Suprapubic skin (tissue), 4 donors: ENCODE measurements at places on chromosomes 16 and 17. TPM values are rescaled to one million over a fixed set of nuclear protein-coding genes. Genes with fewer than 3 reads are reported as not detected.

NKD1 gene
- total RNA-seq: 2.8 TPM

LRRC37B gene
- total RNA-seq: 17.8 TPM

HBQ1 gene
- total RNA-seq: not detected

RAB37 gene
- 0.38 TPM for total RNA-seq

- peaks cover 35% of the 10 kb centered on the region for H3K4me1 ChIP-seq
- H3K36me3 ChIP-seq: no peaks in the 10 kb centered on the region
Observed at GRCh38 chr16:4178468-4179010, 62.3 kb upstream of the ADCY9 start.

DNA sequence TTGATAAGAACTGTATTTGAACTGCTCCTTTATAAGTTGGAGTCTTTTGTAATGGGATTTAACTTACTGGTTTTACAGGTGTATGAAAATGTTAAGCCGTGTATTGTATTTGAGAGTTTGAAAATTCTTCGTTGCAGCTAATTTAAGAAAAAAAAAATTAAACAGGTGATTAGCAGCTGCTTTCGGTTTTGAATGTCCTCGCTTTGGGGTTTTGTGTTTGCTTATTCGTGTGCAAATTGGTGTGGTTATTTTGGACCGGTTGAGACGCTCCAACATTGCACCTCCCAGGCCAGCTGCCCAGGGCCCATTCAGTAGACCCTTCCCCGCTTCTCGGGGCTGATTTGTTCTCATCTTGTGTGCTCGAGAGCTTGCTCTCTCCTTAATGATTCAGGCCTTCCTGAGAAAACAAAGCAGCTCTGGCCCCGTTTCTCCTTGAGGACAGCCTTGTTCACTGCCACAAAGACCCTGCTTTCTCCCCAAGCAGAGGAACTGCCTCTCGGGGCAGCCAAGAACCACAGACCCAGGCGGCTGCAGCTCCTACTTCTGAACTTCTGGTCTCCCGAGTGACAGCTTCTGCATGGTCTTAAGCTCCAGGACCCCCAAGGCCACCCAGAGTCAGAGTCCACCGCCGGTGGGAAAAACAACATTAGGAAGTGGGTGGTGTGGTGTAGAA lies 100.5 kb downstream of the MSI2 start:
- H3K27ac ChIP-seq: peak overlapping the region; percentile 12
- H3K4me3 ChIP-seq: no peak overlapping the region
- H3K4me1 ChIP-seq: peaks cover 12% of the 10 kb centered on the region
- H3K27me3 ChIP-seq: no peaks in the 10 kb centered on the region

DNA sequence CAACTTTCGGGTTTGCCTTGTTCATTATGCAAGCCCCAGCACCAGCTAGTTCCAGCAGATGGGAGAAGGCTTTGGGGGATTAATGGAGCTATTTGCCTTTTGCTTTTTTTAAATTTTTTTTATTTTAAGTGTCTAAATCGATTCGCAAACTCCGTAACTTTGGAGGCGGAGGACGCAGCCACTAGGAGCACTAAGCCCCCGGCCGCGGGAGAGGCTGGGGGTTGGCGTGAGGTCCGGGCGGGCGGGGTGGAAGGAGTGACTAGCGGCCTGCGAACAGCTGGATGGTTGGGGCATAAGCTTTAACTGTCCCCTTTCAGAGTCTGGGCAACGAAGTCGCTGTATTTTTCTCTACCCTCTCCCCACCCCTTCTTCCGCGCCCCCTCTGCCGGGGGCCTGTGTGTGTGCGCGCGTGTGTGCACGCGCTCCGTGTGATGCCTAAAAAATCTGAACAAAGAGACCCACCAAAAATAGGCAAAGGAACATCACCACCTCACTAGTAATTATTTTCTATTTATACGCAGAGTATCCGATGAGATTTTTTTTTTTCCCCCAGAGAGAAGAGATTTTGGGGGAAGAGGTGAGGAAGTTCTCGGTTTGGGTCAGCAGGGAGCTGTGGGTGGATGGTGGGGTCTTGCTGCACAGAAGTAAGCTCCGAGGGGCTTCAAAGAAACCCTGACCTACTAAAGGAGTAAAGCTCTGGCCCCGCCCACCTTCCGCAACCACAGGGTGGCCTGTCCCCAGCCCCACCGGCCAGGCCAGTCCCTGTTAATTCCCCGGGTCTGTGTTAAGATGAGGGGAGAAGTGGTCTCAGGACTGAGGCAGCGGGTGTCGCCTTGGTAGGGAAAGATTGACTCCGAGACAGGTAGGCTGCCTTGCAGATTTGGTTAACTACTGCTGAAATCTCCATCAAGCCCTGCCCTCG lies 2.3 kb downstream of the SHISA9 start:
- H3K27ac ChIP-seq: no peak overlapping the region
- H3K4me3 ChIP-seq: peak overlapping the region; percentile 45
- H3K4me1 ChIP-seq: peaks cover 27% of the 10 kb centered on the region
- no peaks in the 10 kb centered on the region for H3K36me3 ChIP-seq

GRCh38 chr16:1290063-1290501 lies 19.4 kb upstream of the UBE2I start:
- no peak overlapping the region for H3K4me3 ChIP-seq
- peaks cover 87% of the 10 kb centered on the region for H3K27me3 ChIP-seq
- no peaks in the 10 kb centered on the region for H3K36me3 ChIP-seq

DNA sequence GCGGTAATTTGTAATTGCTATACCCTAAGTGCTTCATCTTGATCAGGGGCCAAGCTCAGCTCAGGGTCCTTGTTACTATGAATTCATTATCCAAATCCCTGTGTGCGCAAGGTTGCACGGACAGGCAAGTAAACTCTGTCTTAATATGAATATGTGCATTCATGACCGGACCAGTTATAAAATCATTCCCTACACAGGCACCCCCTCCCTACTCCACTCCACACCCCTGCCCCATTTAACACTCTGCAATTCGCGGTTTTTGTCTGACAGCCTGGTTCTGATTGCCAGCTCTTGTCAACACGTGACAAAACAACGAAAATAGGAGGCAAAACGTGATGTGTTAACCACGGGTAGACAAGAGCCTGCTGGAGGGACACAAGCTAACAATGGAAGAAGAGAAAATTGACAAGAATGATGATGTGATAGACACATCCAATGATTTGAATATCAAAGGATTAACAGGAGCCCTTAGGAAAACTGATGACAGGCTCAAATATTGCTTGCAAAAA lies 76.5 kb downstream of the CACNG3 start:
- H3K4me1 ChIP-seq: no peaks in the 10 kb centered on the region
- no peaks in the 10 kb centered on the region for H3K27me3 ChIP-seq
- no peak overlapping the region for H3K27ac ChIP-seq
- H3K36me3 ChIP-seq: no peaks in the 10 kb centered on the region
- H3K4me3 ChIP-seq: no peak overlapping the region

- H3K36me3 ChIP-seq: no peaks in the 10 kb centered on the region
- no peaks in the 10 kb centered on the region for H3K4me1 ChIP-seq
Observed at GRCh38 chr16:72036098-72036497, 18.2 kb upstream of the HP start.

GRCh38 chr16:57069053-57069452 lies 23.3 kb upstream of the CPNE2 start:
- peaks cover 22% of the 10 kb centered on the region for H3K36me3 ChIP-seq
- no peaks in the 10 kb centered on the region for H3K4me1 ChIP-seq
- no peak for DNase-seq
- H3K27ac ChIP-seq: no peak overlapping the region

- no peaks in the 10 kb centered on the region for H3K27me3 ChIP-seq
- H3K4me1 ChIP-seq: peaks cover 12% of the 10 kb centered on the region
- peak overlapping the region; percentile 64 for H3K4me3 ChIP-seq
Observed at GRCh38 chr16:69424935-69425784, 741 bp downstream of the CYB5B start.

DNA sequence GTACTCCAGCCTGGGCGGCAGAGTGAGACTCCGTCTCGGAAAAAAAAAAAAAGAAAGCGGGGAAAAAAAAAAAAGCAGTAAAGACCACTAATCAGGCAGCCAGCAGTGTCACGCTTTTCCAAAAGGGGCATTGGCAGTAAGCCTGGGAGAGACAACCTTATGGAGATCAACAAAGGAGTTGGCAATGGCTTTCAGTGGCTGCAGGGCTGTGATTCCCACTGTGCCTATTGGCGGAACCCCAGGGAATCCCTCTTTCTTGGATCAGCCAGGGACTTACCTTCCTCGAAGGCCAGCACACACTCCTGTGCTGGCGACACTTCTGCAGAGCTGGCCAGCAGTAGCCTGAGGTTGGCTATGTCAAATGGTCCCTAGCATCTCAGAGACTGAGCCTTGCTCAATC lies 43.2 kb upstream of the ZFHX3 start:
- H3K4me3 ChIP-seq: no peak overlapping the region
- no peak overlapping the region for H3K27ac ChIP-seq
- H3K27me3 ChIP-seq: peaks cover 12% of the 10 kb centered on the region
- no peak for DNase-seq
- no peaks in the 10 kb centered on the region for H3K36me3 ChIP-seq

- no peaks in the 10 kb centered on the region for H3K4me1 ChIP-seq
- H3K27ac ChIP-seq: no peak overlapping the region
- H3K4me3 ChIP-seq: no peak overlapping the region
- peaks cover 14% of the 10 kb centered on the region for H3K27me3 ChIP-seq
- H3K36me3 ChIP-seq: no peaks in the 10 kb centered on the region
Observed at GRCh38 chr17:49038138-49038537, 41.0 kb downstream of the IGF2BP1 start.

DNA sequence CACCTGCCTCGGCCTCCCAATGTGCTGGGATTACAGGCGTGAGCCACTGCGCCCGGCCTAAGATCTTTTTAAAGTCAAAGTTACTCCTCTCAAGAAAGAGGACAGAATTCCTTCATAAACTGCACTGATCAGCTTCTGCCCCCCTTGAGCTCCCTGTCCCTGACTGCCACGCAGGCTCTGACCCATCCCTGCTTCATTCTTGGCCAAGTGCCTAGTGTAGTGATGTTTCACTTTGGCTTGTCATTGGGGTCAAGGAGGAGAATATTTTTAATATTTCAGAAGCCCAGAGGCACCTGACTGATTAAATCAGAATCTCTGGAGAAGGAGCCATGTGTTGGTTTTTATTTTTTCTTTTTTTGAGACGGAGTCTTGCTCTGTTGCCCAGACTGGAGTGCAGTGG lies 9.1 kb downstream of the MRM1 start:
- peaks cover 11% of the 10 kb centered on the region for H3K4me1 ChIP-seq
- peaks cover 4% of the 10 kb centered on the region for H3K36me3 ChIP-seq
- no peak overlapping the region for H3K27ac ChIP-seq
- no peak overlapping the region for H3K4me3 ChIP-seq

DNA sequence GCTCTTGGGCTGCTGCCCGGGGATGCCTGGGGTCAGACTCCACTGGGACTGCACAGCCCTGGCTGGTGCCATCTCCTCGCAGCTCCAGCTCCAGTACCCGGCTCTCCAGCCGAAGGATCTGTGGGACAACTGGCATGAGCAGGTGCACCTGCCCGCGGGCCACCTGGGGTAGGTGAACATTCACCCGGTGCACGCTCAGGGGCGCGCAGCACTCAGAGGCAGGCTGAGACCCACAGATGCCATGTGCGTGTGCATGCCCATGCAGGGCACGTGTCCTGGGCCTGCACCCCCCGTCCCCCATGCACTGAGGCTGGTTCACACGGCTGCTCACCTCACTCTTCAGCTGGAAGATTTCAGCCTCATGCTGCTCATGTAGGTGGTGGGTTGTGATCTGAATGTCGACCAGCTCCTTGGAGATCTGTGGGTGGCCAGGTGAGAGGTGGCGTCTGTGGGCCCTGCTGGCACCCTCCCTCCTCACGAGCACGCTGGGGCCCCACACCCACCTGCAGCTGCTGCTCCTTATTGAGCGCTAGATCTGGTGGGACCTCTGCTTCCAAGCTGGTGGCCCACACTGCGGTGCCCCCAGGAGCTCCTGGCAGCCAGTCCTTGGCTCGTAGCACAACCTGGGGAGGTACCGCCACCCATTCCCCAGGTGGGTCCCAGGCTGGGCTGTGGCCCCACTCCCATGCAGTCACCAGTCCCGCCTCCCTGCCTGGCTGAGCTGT lies 618 bp downstream of the CCDC78 start:
- H3K27ac ChIP-seq: no peak overlapping the region
- H3K36me3 ChIP-seq: no peaks in the 10 kb centered on the region
- no peak overlapping the region for H3K4me3 ChIP-seq
- peaks cover 34% of the 10 kb centered on the region for H3K27me3 ChIP-seq
- H3K4me1 ChIP-seq: peaks cover 47% of the 10 kb centered on the region

DNA sequence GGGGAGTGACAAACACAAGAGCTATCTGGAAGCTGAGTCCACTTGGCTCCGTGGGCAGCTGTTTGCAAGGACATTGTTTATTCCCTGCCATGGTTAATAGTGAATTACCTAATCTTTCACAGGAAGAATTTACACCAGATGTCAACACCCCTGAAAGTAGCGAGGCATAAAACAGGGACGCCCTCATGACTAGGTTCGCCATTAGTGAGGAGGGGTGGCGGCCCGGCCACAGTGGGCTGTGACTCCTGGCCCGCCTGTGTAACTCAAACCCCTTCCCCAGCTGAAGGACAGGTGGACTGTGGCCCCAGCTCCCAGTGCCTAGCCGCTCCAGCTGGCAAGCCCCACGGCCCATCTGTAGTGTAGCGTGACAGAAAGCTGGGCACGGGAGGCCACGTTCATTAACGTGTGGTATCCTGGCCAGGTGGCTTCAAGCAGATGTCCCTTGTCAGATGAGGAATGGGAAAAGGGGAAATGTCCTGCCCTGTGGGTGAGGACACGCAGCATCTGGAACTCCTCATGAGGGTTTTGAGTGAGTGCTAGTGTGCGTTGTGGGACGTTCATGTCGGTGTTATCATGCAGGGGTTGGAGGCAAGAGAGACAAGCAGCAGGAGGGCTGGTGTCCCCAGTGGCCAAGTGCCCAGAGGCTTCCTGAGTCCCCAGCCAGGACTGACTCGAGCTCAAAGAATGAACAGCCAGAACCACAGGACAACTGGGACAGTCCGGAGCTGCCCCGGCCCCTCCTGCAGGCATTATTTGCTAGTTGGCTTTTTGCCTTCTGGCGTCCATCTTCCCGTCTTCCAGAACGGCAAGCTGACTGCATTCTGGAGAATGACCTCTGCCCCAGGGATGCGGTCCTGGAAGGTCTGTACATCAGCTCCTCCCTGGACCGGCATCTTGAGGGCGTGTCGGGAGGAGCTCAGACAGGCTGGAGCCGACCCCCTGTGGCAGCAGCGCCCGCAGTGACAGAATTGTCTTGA lies 19.2 kb downstream of the KDM8 start:
- peak overlapping the region; percentile 79 for H3K27ac ChIP-seq
- H3K27me3 ChIP-seq: no peaks in the 10 kb centered on the region
- peak; percentile 71 for DNase-seq
- H3K36me3 ChIP-seq: peaks cover 8% of the 10 kb centered on the region

DNA sequence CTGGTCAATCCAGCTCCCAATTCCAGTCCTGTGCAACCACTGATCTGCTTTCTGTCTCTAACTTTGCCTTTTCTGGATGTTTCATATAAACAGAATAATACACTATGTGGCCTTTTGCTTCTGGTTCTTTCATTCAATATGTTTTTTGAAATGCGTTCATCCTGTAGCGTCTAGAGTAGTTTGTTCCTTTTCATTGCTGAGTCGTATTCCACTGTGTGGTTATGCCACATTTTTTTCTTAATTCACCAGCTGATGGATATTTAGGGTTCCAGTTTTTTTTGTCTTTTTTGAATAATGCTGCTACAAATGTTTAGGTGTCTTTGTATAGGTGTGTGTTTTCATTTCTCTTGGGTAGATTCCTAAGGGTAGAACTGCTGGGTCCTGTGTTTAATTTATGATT lies 2.3 kb upstream of the MIEN1 start:
- peaks cover 12% of the 10 kb centered on the region for H3K36me3 ChIP-seq
- H3K4me1 ChIP-seq: peaks cover 16% of the 10 kb centered on the region
- no peak overlapping the region for H3K27ac ChIP-seq
- H3K4me3 ChIP-seq: no peak overlapping the region
